Peyer's patch (tissue), 4 donors: ENCODE measurements at places on chromosomes 16 and 17.

DNA sequence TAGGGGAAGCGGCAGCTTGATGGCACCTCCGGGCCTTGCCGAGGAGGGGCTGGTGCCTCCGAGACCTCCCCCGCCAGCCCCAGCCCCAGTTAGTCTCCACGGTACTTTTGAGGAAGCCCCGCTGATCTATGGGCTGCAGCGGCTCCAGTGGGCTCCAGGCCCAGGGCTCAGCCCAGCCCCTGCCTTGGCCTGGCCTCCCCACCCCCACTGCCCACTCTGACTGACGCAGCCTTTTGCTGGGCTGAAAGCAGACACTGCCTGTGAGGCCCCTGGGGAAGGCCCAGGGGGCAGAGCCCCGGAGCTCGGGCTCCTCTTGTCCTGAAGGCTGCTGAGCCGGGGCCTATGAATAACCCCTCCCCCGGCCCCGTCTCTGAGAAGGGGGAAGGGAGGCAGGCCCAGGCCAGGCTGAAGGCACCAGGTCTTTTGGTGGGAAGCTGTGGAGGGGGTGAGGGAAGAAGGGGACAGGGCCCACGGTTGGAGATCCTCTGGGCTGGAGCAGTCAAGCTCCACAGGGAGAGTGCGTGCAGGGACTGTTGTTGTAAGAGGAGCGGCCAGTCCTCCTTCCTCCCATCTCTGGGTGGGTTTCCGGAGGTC, 7.5 kb upstream of the SMTNL2 start:
- no peak for DNase-seq

GRCh38 chr17:48293319-48294019, 136.5 kb downstream of the SKAP1 start:
- no peak for DNase-seq

DNA sequence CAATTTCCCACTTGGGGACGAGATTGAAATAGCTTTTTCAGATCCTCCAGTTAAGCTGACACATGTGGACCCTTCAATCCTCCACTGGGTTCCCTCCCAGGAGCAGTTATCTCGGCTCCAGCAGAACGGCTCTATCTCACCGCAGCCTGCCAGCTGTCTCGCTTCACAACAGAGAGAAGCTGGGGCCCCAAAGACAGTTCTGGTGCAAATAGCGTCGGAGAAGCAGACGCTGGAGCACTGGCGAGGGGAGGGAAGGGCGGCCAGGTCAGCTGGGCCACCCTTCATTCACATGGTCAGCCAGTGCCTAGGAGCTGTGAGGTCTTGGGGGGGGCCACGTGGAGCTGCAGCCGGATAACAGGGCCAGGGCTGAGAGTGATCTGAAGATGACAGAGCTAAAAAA, 141.3 kb upstream of the SDK2 start:
- no peak for DNase-seq

GRCh38 chr16:65666132-65666941, 544.5 kb upstream of the CDH11 start:
- no peak for DNase-seq

GRCh38 chr16:8373676-8374431, 216.5 kb downstream of the TMEM114 start:
- DNase-seq = no peak

- DNase-seq = no peak
Measured at GRCh38 chr16:704552-705380, 835 bp downstream of the FBXL16 start.

- DNase-seq = no peak
Measured at GRCh38 chr16:85755929-85756768, 5.3 kb upstream of the C16orf74 start.
